ENCODE measurements at places on chromosomes 7 and 10.
A peak's percentile ranks its signal among the peaks of the same experiment; 100 is the strongest.

- DNase-seq: no peak
Measured at GRCh38 chr10:24513155-24513554, 210.5 kb downstream of the ARHGAP21 start.

DNA sequence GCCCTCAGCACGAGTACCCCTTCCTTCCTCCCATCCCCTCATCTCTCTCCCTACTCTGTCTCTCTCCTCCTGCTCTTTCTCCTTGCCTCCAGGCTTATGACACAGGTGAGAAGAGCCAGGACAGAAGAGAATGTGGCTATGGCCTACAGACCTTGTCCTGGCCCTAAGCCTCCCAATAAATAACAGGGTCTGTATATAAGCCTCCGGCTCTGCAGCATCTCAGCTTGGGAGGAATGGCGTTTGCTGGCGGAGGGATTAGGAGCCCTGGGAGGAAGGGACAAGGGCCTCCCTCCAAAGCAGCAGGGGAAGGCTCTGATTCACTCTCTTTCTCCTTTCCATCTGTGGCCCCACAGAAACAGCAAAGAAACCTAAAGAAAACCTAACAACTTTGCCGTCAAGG is 45.8 kb downstream of the COL13A1 start:
- DNase-seq: no peak

DNA sequence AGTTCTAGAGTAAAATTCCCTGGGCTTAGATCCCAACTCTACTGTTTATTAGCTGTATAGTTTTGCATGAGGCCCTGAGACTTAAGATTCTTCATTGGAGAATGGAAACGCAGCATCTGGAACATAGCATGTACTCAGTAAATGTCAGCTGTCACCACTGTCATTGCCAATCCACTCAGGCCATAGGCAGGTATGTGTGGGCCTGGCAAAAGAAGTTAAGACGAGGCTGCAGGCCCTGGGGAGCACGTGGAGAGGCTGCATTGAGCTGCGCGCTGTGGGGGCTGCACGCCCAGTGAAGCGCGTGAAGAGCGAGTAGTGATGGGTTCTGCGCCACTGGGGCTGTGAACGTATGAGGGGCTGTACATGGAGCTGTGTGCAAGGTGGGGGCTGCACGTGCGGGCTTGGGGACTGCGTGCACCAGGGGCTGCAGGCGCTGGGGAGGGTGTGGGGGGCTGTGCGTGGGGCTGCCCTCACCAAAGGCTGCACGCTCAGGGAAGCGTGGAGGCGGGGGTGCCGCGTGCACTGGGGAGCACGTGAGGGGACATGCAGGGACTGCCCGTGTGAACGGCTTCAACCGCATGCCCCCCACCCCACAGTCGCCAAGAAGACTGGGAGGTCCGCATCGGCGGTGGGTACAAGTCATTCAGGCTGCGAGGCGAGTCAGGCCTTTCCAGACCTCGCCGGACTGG is 85.5 kb downstream of the PRR15 start:
- DNase-seq: no peak

- no peak for DNase-seq
Measured at GRCh38 chr10:33799281-33799943, 464.9 kb upstream of the NRP1 start.

DNA sequence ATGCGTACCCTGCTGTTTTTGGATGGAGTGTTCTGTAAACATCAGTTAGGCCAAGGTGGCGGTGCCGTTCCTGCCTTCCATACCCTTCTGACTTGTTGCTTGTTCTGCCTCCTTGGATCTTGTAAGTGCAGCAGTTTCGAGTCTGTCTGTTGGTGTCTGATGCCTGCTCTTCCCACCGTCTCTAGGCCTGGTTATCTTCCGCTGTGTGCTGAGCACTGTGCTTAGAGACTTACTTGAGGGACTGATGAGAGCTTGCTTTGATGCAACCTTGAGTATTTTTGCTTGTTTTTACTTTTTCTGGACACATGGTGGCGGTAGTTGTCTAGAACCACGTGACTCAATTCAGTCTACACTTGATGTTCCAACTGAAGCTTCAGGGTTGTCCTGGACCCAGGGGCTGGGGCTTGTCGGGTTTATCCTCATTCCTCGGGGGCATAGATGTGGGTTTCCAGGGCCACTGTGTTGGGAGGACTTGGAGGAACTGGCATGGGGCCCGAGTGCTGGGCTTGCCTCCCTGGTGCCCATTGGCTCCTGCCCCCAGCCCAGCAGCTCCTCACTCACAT is 14.4 kb upstream of the SPRN start:
- DNase-seq: no peak

DNA sequence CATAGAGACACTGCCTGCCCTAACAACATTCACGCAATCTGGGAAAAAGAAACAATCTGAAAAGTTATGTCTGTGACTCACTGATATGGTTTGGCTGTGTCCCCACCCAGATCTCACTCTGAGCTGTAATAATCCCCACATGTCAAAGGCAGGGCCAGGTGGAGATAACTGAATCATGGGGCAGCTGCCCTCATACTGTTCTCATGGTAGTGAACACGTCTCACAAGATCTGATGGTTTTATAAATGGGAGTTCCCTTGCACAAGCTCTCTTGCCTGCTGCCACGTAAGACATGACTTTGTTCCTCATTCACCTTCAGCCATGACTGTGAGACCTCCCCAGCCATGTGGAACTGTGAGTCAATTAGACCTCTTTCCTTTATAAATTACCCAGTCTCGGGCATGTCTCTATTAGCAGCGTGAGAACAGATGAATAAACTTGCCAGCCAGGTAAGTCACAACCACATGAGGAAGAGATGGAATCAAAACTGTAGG is 341.5 kb upstream of the AOAH start:
- DNase-seq: peak; percentile 41

DNA sequence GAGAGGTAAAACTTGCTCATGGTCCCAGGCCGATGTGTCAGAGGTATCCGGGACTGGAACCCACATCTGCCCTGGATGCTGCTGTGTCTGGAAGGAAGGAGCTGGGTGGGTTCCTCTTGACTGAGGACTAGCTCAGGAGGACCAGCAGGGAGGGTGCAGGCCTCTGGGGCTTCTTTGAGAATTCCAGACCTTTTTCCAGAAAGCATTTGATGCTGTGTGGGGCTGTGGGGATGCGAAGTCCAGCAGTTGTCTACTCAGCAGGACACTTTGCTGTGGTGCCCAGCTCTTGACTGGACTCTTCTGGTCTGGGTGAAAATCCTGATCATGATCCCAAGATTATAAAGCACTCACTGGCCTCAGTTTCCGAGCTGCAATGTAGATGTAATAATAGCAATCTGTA is 1.7 kb downstream of the RAMP3 start:
- no peak for DNase-seq

DNA sequence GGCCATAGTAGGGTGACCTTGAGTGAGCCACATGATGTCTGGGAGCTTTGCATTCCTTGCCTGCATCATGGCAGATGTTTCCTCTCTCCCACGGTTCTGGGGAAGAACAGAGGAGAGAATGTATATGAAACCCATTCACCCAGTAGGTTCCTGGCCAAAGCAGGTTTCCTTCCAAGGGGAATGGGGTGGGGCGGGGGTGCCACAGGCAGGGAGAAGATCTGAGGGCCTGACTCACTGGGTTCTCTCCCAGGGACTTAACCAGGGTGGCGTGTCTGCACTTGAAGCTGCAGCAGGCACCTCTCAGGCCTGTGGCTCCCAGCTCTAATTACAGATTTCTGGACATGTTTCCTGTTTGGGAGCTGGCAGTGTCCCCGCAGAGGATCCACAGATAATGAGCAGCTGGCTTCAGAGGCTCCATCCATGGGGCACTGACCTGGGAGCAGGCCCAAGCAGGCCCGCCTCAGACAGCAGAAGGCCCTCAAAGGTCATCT is 50.2 kb upstream of the ZMIZ1 start:
- DNase-seq: no peak

GRCh38 chr10:90440870-90441269 is 417.0 kb downstream of the HTR7 start:
- DNase-seq: no peak

GRCh38 chr10:79585870-79586527 is 24.7 kb upstream of the SFTPA1 start:
- no peak for DNase-seq

- no peak for DNase-seq
Measured at GRCh38 chr7:120332433-120332832, 59.5 kb downstream of the KCND2 start.

- no peak for DNase-seq
Measured at GRCh38 chr10:72846238-72846637, 47.3 kb upstream of the OIT3 start.

DNA sequence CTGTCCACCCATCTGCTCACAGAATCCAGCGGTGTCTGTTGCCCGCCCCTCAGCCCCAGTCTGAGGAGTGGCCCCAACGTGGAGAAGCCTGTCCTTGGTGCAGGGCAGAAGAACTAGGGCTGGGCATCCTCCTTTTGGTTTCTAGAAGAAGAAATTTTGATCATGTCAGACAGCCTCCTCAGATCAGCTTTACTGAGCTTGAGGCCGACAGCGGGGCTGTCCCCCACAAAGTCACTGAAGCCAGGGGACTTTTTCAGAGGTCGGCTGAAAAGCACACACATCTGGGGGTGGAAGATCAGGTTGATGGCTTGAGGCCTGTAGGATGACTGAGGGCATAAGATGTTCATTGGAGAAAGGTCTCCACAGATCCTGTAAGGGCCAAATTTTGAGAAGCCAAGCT is 767.9 kb downstream of the GRID1 start:
- DNase-seq: no peak

GRCh38 chr7:155663937-155664336 is 19.5 kb downstream of the RBM33 start:
- DNase-seq: no peak

GRCh38 chr10:85032981-85033380 is 704.6 kb downstream of the CCSER2 start:
- no peak for DNase-seq

- no peak for DNase-seq
Measured at GRCh38 chr10:72981028-72981881, 26.6 kb upstream of the PLA2G12B start.

DNA sequence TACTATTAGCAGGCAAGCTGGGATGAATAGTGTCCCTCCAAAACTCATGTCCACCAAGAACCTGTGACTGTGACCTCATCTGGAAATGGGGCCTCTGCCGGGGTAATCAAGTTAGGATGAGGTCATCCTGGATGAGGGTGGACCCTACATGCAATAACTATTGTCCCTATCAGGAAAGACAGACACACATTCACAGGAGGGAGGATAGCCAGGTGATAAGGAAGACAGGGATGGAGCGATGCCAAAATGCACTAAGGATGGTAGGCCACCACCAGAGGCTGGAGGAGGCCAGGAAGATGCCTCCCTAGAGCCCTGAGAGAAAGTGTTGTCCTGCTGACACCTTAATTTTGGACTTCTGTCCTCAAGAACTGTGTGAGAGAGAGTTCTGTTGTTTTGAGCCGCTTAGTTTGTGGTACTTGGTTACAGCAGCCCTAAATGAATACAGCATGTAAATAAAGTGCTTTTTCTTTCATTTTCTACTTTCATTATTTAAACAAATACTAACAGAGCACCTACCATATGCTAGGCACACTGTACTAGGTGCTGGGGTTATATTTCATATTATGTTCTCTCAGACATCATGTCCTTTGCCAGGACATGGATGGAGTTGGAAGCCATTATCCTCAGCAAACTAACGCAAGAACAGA is 111.9 kb downstream of the USP6NL start:
- no peak for DNase-seq
